ENCODE measurements at places on chromosomes 5 and 9.

GRCh38 chr5:81665795-81666194 is 85.1 kb downstream of the SSBP2 start:
- DNase-seq: no peak

GRCh38 chr5:102886586-102886985 is 131.5 kb downstream of the PAM start:
- DNase-seq: no peak

GRCh38 chr9:16100537-16101091 is 547.8 kb downstream of the CCDC171 start:
- no peak for DNase-seq

DNA sequence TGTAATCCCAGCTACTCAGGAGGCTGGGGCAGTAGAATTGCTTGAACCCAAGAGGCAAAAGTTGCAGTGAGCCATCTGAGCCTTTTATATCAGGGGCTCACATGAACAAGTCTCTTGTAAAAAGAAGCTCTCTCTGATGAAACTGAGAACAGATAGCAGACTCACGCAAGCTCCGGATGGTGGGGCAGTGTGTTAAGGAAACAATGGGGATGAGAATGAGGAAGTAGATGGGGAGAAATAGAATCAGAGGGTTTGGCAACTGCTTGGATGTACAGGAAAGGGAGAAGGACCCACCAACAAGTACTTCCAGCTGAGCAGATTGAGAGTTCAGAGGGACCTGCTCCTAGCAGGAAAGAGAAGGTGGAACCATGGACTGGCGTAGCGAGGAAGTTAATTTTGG is 18.6 kb downstream of the TMEM252 start:
- DNase-seq: no peak

GRCh38 chr9:98654247-98654646 is 54.5 kb downstream of the GABBR2 start:
- DNase-seq: no peak

GRCh38 chr5:1883925-1884677 is 1.4 kb upstream of the IRX4 start:
- DNase-seq: no peak

- no peak for DNase-seq
Observed at GRCh38 chr5:33475706-33476105, 34.9 kb downstream of the TARS1 start.

- no peak for DNase-seq
Observed at GRCh38 chr5:10275991-10276390, 25.9 kb downstream of the CCT5 start.

DNA sequence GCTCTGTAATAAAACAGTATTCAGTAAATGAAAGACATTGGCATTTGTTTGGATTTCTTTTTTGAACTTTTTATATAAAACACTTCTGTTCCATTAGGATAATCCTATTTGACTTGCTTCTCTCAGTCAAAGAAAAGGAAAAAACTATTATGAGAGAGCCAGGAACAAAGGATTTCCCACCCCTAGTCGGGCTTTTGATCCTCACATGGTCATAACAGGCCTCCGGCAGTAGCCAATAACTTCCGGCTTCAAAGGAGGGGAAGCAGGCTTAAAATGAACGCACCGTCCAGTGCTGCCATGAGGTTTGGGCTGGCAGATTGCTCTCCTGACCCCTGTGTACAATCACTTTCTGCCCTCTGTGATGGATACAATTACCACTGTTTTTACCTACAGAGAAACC is 209.3 kb downstream of the ZNF608 start:
- no peak for DNase-seq

DNA sequence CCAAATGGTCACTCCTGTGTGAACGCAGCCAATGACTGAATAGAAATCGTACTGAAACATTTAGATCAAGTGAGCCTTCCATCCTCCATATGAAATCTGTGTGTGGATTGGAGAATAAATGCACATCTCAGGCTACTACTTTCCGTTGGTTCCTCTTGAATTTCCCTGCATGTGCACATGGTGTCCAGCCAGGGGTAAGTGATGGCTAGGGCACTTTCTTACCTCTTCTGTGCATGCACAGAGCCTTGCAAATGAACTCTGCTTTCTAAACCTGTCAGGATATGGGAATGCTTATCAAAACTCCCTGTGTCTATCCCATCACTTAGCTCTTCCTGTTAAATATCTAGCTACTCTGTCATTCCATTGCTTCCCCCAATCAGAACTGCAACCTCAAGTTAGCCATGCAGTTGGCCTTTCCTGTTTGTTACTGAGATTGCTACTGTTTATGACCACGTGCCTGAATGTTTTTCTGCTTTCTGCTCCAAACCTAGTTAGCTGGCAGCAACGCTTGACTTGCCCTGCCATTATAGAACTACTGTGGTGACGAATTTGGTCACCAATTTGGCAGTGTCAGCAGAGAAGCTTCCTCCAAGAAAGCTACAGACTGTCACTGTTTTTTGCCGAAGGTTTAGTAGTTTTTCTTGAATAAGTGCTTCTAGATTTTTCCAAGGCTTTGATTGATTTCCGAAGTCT is 661.6 kb downstream of the LRRC70 start:
- no peak for DNase-seq

DNA sequence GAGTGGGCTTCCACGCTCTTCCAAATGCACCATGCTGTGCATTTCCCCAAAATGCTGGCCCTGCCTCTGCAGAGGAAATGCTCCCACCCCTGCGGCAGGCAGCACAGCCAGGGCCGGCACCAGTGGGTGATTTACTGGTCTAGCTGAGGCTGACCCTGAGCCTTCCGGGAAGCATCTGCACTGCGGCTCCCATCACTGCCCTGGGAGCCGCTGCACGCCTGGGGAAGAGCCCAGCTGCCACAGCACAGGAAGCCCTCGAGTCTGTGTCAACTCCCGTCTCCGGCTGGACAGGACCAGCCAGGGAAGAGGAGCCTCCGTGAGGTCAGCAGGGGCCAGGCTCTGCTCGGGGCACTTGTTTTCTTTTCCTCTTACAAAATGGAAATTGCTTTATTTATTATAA is 25.1 kb upstream of the EEIG1 start:
- DNase-seq: no peak

GRCh38 chr5:33170411-33170810 is 270.4 kb upstream of the TARS1 start:
- DNase-seq: no peak

DNA sequence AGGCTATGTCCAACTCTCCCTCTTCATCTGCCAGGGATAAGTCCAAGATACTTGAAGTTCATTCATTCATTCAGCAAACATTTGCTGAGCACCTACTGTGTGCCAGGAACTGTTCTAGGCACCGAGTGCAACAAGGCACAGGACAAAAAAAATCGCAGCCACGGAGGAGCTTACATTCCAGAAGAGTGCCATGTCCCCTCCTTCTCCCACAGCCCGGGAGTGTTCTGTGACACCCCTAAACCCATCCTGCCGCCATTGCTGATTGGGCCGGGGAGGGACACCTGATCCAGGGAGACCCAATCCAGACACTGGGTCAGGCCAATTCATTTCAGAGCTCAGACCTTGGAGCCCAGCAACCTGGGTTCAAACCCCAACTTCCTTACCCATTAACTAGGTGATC is 58.1 kb upstream of the NEURL1B start:
- no peak for DNase-seq
